Mesothelial cell of epicardium (in vitro differentiated cells): ENCODE measurements at places on chromosomes 3 and 15. TPM values are rescaled to one million over a fixed set of nuclear protein-coding genes. Genes with fewer than 3 reads are reported as not detected.

CLDN16 gene
- 0.07 to 0.20 TPM (median 0.11 TPM) in 3 replicates for total RNA-seq

GRCh38 chr3:169771497-169772304, 1.5 kb upstream of the MYNN start:
- peak; percentile 65 for DNase-seq

GRCh38 chr15:29126821-29127461, 142.7 kb downstream of the NSMCE3 start:
- DNase-seq: no peak

- DNase-seq: no peak
Measured at GRCh38 chr3:96236522-96236921, 577.9 kb upstream of the EPHA6 start.

DNA sequence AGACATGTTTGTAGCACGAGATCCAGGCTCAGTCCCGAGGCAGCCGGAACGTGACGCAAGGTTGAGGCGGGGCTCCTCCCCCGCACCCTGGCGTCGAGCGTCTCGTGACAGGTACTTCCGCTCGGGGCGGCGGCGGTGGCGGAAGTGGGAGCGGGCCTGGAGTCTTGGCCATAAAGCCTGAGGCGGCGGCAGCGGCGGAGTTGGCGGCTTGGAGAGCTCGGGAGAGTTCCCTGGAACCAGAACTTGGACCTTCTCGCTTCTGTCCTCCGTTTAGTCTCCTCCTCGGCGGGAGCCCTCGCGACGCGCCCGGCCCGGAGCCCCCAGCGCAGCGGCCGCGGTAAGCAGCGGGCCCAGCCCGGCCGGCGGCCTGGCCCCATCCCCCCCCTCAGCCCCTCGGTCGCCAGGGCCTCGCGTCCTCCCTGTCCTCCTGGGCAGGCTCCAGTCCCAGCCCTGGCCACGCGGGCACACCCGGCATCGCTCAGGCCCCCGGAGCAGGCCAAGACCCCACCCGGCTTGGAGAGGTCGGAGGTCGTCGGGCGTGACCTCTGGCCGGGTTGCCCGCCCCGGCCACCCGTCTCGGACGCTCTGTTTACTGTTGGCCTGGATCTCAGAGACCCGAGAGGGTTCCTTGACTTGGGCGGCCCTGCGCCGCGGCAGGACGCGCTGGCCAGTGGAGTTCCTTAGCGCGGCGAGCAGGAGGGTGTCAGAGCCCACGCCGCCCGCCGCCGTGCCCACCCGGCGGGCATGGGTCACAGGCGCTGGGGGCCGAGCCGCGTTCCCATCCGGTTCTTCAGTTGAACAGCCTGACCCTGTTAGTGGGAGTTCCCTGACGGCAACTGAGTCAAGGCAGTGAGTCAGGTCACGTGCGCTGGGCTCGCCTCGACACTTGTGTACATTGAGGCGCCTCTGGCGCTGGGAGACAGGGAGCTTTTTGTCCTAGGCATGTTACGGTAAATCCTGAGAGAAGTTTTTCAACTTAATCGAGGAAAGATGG, at the start of gene RAB7A:
Gene RAB7A (plus strand): TSS at position 161 of the 994 bp plus-strand sequence. CDS start 69,185 bp downstream, outside the sequence.
- peak; percentile 93 for DNase-seq

DNA sequence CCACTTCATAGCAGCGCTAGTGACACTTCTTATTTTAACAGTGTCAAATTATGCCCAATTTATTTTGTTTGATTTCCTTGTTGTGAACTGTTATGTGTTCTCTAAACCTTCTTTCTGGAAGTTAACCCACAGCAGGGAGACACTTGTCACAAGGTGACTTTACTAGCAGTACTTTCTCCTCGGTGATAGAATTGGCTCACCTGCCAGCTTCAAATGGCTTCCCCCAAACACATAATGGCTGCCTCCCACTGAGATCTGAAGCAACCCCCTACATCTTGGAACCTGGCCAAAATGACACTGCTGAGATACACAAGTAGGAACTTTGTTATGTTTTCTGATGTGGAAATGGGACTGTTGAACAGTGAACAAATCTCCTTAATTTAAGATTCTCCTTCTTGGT, 238.8 kb upstream of the DPH6 start:
- no peak for DNase-seq

DNA sequence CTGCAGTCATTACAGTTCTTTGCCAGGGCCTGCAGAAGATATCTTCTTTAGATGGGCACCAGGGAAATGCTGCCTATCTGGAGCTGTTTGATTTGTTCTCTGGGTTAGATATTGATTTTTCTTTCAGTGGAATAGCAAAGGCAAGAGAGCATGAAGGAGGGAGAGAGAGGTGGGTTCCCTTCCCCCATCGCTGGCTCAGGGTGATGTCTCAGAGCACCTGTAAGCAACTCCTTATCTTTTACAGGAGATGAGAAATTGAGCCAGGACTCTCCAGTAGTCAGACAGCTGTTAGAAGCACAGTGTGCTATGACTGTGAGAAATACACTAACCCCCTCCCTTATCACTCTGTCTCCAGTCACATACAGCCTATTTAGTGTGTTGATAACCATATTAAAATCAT, 89.3 kb upstream of the SLC24A5 start:
- no peak for DNase-seq
